ENCODE measurements at places on chromosomes 6 and 20.

DNA sequence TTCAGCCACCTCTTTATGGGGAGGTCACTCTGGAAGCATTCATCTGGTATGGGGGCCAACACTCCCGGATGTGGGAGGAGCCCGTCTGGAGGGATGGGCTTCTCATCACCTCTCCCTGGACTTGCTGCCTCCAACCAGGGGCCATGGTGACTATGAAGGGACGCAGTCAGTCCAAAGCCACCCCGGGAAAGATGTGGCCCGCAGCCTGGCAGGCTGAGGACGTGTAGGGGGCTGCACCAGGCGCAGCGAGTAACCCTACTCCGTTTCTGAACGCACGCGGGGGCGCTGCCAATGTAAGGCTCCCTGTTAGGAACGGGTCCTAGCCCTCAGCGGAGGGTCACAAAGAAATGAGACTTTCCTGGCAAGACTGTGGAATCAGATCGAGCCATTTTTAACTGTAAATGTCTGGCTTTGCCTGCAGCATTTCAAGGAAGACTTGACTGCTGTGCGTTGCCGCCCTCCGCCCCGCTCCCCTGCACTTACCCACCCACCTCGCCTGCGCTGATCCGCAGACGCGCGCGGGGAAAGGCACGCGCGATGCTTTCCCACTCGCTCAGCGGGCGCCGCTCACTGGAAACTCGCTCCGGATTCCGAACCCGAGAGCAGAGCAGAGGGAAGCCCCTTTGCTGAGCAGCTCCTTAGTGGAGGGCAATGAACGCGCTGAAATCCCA lies 55.1 kb downstream of the IL20RA start:
- H3K4me3 ChIP-seq: no peak overlapping the region
- no peaks in the 10 kb centered on the region for H3K36me3 ChIP-seq
- H3K4me1 ChIP-seq: no peaks in the 10 kb centered on the region
- no peak overlapping the region for H3K27ac ChIP-seq
- no peak for DNase-seq
- H3K27me3 ChIP-seq: peaks cover 14% of the 10 kb centered on the region

DNA sequence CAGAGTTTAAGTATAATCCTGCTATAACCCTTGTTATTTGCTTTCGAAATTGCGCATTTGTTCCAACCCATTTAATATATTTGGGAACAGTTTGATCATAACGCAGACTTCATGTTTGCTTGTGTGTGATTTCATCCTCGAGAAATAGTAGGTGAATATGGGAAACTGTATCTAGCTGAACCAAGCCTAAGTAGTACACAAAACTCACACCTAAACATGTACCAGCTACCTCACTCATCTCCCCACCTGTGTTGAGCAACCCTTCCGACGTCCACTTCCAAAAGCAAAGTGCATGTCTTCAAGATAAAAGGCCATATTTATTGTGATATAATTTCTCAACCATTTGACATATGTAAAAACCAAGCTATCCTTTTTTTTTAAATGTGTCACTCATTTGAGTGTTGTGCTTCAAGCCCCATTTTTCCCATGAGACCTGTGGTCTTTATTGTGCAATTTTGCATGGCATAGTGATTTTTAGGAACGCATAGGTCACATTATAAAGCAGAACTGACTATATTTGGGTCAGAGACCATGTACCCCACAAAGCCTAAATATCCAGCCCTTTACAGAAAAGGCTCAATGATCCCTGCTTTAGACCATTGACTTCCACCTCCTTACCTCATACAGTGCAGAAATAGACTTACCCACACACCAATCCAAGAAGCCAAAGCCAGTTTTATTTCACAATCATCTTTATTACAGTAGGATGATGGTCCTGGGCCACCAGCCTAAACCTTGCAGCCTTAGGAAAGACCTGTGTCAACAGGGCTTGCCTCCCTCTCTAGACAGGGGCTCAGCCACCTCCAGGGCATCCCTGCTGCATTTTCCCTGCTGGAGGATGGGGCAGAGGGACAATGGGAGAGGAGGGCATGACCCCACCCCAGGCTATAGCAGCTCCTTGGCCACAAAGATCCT lies 7.1 kb downstream of the CCND3 start:
- no peaks in the 10 kb centered on the region for H3K27me3 ChIP-seq
- peaks cover 72% of the 10 kb centered on the region for H3K36me3 ChIP-seq
- H3K27ac ChIP-seq: no peak overlapping the region
- no peak for DNase-seq
- H3K4me3 ChIP-seq: no peak overlapping the region

DNA sequence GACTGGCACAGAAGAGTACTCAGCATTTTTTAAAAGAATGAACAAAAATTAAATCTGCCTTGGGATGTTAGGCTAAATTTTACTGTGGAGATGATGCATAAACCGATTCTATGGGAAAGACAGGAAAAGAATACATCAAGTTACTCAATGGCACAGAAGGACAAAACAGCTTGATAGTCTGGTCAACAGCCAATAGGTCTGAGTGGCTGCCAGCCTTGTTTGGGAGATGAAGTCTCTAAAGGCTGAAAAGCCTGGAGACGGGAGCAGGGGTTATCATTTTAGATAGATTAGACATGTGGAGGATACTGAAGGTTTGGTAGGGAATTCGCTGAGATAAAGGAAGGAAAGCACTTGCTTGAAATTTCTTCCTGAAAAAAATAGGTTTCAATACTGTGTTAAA lies 56.3 kb upstream of the LAMA2 start:
- no peaks in the 10 kb centered on the region for H3K4me1 ChIP-seq
- no peaks in the 10 kb centered on the region for H3K36me3 ChIP-seq
- H3K27me3 ChIP-seq: no peaks in the 10 kb centered on the region
- no peak overlapping the region for H3K4me3 ChIP-seq

- no peak overlapping the region for H3K4me3 ChIP-seq
- H3K4me1 ChIP-seq: no peaks in the 10 kb centered on the region
- H3K27me3 ChIP-seq: no peaks in the 10 kb centered on the region
- H3K27ac ChIP-seq: no peak overlapping the region
These were observed 18.9 kb downstream of the MANBAL start for GRCh38 chr20:37308086-37309050.

- no peak overlapping the region for H3K27ac ChIP-seq
- no peaks in the 10 kb centered on the region for H3K36me3 ChIP-seq
- DNase-seq: no peak
- H3K27me3 ChIP-seq: no peaks in the 10 kb centered on the region
These were observed 1.4 kb downstream of the TMEM170B start for GRCh38 chr6:11538819-11539468.

DNA sequence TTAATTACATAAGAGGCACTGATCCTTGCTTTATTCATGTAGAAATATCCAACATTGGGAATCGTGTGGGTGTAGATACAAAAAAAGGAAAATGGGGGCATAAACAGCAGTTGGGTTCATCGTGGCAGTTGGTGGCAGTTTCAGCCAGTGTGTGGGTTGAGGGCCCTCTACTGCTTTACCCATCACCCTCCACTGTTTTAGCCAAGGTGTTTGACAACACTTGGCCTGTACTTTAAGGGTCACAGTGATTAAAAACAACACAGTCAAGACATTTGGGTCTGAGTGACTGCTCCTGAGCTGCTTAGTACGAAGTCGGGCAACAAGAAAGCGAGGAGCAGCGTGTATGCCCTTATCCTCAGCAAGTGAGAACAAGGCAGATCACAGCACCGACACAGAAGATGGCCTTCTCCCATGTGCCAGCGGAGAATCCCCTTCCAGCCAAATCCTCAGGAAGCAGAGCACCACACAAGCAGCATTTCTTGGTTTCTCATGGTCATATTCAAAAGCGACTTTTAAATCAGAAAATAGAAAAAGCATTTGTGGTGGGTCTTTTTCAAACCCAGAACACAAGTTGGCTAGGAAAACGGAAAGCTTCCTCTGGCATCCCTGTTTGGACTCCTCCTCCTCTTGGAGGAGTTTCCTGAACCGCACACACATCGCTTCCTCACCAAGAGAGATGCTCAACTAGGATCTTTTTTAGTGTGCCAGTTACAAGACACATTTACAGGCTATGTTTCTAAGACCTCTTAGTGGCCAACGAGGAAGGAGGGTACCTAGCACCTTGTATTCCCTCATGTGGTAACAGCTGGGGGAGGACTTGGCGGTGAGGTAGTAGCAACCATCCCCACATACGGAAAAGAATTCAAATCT lies 23.5 kb downstream of the EIF2S2 start:
- H3K4me1 ChIP-seq: no peaks in the 10 kb centered on the region
- no peak overlapping the region for H3K4me3 ChIP-seq
- H3K27me3 ChIP-seq: no peaks in the 10 kb centered on the region
- peaks cover 35% of the 10 kb centered on the region for H3K36me3 ChIP-seq
- H3K27ac ChIP-seq: no peak overlapping the region
- DNase-seq: no peak

- H3K27me3 ChIP-seq: no peaks in the 10 kb centered on the region
- no peak for DNase-seq
- no peak overlapping the region for H3K27ac ChIP-seq
- H3K4me1 ChIP-seq: no peaks in the 10 kb centered on the region
These were observed 430.1 kb upstream of the JAG1 start for GRCh38 chr20:11103866-11104265.

DNA sequence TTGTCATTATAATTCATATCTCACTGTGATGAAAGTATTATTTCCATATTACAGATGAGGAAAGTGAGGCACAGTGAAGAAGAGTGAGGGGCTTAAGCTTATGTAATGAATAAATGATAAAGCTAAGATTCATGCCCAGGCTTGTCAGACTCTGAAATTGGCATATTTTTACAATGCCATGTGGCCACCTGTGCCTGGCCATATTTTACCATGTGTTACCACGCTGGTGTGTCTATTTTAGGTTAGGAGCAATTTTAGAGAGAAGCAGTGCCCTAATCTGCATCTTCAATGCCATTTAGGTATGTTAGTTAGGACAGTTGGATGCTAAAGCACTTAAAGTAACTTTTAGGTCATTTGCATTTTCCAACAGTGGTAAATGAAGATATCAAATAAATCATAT lies 188.0 kb upstream of the FLRT3 start:
- H3K4me3 ChIP-seq: no peak overlapping the region
- no peaks in the 10 kb centered on the region for H3K4me1 ChIP-seq
- no peaks in the 10 kb centered on the region for H3K27me3 ChIP-seq
- H3K36me3 ChIP-seq: no peaks in the 10 kb centered on the region

- H3K36me3 ChIP-seq: no peaks in the 10 kb centered on the region
- H3K27me3 ChIP-seq: no peaks in the 10 kb centered on the region
- H3K27ac ChIP-seq: no peak overlapping the region
- no peak overlapping the region for H3K4me3 ChIP-seq
These were observed 78.6 kb upstream of the PTPRK start for GRCh38 chr6:128599036-128599435.

DNA sequence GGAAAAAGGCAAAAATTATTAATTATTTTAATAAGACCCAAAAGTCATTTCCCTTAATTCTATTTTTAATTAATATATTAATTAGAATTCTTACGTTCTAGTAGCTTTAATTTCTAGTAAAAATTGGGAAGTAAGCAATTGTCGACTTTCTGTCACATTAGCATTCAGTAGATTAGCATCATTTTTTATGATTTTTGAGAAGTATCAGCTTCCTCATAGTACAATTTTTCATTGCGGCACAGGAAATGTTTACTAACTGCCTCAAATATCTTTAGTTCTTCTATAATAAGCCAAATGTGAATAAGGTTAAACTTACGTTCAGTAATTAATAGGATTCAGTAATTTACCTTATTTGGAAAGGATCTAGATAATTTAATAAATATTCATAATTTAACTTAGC lies 687.4 kb downstream of the EPM2A start:
- no peaks in the 10 kb centered on the region for H3K4me1 ChIP-seq
- no peak overlapping the region for H3K27ac ChIP-seq
- DNase-seq: no peak
- no peaks in the 10 kb centered on the region for H3K27me3 ChIP-seq

- no peaks in the 10 kb centered on the region for H3K27me3 ChIP-seq
- H3K27ac ChIP-seq: no peak overlapping the region
- H3K36me3 ChIP-seq: no peaks in the 10 kb centered on the region
- H3K4me1 ChIP-seq: no peaks in the 10 kb centered on the region
- no peak for DNase-seq
- H3K4me3 ChIP-seq: no peak overlapping the region
These were observed 150.6 kb downstream of the LY86 start for GRCh38 chr6:6738922-6739716.

DNA sequence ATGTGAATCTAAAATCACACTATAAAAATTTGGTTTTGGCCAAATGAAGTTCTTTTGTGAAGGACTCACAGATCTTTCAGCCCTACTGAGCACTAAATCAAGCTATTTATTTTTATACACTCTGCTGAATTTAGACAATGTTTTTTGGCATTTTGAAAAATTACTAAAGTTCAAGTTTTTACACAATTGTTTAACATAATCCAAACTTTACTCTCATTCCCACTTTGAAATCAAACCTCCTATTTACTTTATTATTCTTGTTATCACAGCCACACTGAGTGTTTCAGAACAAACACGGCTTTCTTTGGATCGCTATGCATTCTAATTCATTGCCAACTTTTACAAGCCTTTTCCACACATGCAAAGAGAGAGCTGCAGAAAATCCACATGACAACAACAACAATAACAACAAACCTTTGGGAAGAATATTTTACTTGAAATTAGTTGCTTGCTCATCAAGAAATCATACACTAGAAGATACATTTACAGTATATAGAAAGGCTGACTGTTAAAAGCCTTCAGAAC lies 49.1 kb upstream of the TMEM30A start:
- H3K27me3 ChIP-seq: no peaks in the 10 kb centered on the region
- no peaks in the 10 kb centered on the region for H3K4me1 ChIP-seq
- H3K27ac ChIP-seq: no peak overlapping the region
- DNase-seq: no peak

DNA sequence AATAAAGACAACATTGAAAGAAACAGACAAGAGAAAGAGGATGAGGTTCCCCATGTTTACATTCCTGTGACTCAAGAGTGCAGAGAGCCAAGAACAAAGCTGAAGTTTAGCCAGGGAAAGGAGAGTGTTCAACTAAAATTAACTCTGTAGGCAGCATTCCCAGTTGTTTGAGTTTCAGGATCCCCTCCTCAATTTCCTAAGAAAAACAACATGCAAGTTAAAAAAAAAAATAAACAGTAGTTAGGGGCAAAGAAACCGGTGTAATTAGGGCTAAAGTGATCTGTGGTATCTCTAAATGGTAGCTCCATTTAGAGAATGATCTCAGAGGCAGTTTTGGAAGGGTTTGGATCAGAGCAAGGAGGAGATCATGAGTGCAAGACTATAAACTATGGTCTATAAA lies 30.9 kb upstream of the RAB23 start:
- H3K27ac ChIP-seq: no peak overlapping the region
- no peak overlapping the region for H3K4me3 ChIP-seq
- DNase-seq: no peak
- no peaks in the 10 kb centered on the region for H3K36me3 ChIP-seq
- no peaks in the 10 kb centered on the region for H3K4me1 ChIP-seq

DNA sequence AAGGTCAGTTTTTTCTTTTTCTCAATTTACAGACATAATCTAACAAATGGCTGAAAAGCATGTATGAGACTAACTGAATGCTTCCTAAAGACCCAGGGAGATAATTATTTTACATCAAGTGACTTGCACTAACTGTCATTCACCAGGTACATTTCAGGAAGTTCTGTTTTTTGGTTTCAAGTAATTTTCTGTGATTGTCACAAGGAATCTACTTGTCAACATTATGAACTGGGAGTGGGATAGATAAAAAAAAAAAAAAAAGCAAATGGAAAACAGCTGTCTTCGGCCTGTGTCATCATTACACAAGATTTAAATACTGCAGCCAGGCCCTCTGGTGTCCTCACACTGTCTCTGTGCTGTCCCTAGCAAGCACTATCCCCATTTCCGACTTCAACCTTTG lies 379.0 kb upstream of the HTR1E start:
- H3K4me1 ChIP-seq: no peaks in the 10 kb centered on the region
- H3K27ac ChIP-seq: no peak overlapping the region
- no peak overlapping the region for H3K4me3 ChIP-seq

GRCh38 chr6:133218852-133219251 lies 22.3 kb upstream of the EYA4 start:
- DNase-seq: no peak
- no peak overlapping the region for H3K4me3 ChIP-seq
- no peaks in the 10 kb centered on the region for H3K36me3 ChIP-seq
- no peaks in the 10 kb centered on the region for H3K4me1 ChIP-seq

All from CD8-positive, alpha-beta memory T cell (primary cell).